ENCODE measurements at places on chromosomes 4 and X.
A peak's percentile ranks its signal among the peaks of the same experiment; 100 is the strongest.

GRCh38 chr4:147975325-147975724 lies 243.4 kb downstream of the ARHGAP10 start:
- DNase-seq: no peak

DNA sequence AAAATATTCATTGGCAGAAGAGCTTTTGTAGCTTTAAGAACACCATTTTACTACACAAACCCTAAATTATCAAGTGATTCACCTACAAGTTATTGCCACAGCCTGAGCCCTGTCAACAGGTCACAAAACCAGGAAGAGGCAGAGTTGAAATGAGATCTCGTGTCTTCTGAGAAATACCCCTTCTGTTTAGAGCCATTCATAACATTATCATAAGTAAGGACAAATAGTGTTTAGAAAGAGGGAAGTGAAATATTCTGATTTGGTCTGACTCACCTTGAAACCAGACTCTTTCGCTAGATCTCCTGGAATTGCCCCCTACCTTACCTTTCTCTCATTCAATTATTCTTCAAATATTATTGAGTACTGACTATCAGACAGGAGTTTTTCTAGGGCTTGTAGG lies 5.9 kb downstream of the ETDB start:
- DNase-seq: no peak

DNA sequence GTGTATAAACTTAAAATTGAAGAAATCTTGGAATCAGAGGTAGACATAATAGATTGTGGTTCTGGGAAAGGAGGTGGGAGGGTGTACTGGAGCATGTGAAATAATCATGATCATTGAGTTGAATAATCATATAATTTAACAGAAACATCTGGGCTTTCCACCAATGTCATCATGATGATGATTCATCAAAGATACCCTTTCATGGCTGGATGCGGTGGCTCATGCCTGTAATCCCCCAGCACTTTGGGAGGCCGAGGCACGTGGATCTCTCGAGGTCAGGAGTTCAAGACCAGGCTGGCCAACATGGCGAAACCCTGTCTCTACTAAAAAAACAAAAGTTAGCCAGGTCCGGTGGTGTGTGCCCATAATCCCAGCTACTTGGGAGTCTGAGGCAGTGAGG lies 6.7 kb upstream of the RUFY3 start:
- DNase-seq: no peak

GRCh38 chr4:145299380-145300076 lies 119.1 kb upstream of the OTUD4 start:
- DNase-seq: peak; percentile 43

DNA sequence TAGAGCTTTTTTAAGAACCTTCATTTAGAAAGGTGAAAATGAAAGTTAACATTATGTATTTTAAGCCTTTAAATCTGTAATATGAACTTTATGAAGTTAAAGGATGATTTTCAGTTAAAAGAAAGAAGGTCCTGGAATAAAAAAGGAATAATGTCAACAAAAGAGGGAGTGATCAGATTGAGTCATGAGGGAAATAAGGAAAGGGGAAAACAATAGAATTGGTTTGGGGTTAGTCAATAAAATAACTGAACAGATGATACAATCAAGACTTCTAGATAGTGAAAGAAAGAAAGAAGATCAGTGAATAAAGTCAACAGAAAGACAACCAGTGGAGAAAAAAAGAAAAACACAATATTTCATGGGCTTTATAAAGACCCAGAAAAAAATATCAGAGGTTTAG lies 291.6 kb upstream of the ARSJ start:
- DNase-seq: no peak
